ENCODE measurements at places on chromosomes 4 and X. TPM values are rescaled to one million over a fixed set of nuclear protein-coding genes. Genes with fewer than 3 reads are reported as not detected.

MCTS1 gene
- 81.7 TPM for total RNA-seq

GRK4 gene
- total RNA-seq, result 2.9 TPM

PNMA6E gene
- not detected for total RNA-seq

GAGE13 gene
- total RNA-seq, result 12.3 TPM

FGF2 gene
- 4.2 TPM for total RNA-seq

NOX1 gene
- total RNA-seq, result not detected

CXorf65 gene
- total RNA-seq, result not detected

TMEM271 gene
- not detected for total RNA-seq

LUZP4 gene
- total RNA-seq, result not detected

SHROOM3 gene
- 8.2 TPM for total RNA-seq

N4BP2 gene
- total RNA-seq, result 4.0 TPM

MAGEA12 gene
- 60.6 TPM for total RNA-seq

NONO gene
- 413 TPM for total RNA-seq

LYAR gene
- total RNA-seq, result 80.0 TPM

PDCL2 gene
- not detected for total RNA-seq

GPRIN3 gene
- 0.03 TPM for total RNA-seq

CCDC158 gene
- total RNA-seq, result not detected

TMEM144 gene
- 2.4 TPM for total RNA-seq

BGN gene
- total RNA-seq, result 5.7 TPM

HTN3 gene
- not detected for total RNA-seq

AADAT gene
- total RNA-seq, result 3.2 TPM

RS1 gene
- total RNA-seq, result not detected

XAGE2 gene
- not detected for total RNA-seq

PIM2 gene
- total RNA-seq, result 6.6 TPM

AGTR2 gene
- not detected for total RNA-seq

ADH6 gene
- total RNA-seq, result not detected

BEND2 gene
- total RNA-seq, result not detected

SPANXN3 gene
- not detected for total RNA-seq

PASD1 gene
- 0.17 TPM for total RNA-seq

USP17L13 gene
- not detected for total RNA-seq

MAGEA2B gene
- total RNA-seq, result 45.1 TPM

STARD8 gene
- total RNA-seq, result 3.4 TPM

ADH1B gene
- not detected for total RNA-seq

ATOH1 gene
- not detected for total RNA-seq

ZNF827 gene
- total RNA-seq, result 6.2 TPM

ANAPC4 gene
- 23.3 TPM for total RNA-seq

CSAG3 gene
- total RNA-seq, result 2.2 TPM

PPEF2 gene
- not detected for total RNA-seq

JAKMIP1 gene
- 0.40 TPM for total RNA-seq

ADH1A gene
- total RNA-seq, result not detected

CDS1 gene
- 1.6 TPM for total RNA-seq

ASB12 gene
- total RNA-seq, result not detected

KLF8 gene
- 0.51 TPM for total RNA-seq

IL15 gene
- 1.5 TPM for total RNA-seq

MAGEE2 gene
- total RNA-seq, result not detected

GAGE1 gene
- 91.5 TPM for total RNA-seq

NDNF gene
- total RNA-seq, result 0.68 TPM

TMSB15A gene
- 31.4 TPM for total RNA-seq

FGF5 gene
- total RNA-seq, result 0.23 TPM

CSTF2 gene
- total RNA-seq, result 60.3 TPM

ANKRD50 gene
- 2.8 TPM for total RNA-seq

FHIP1A gene
- 2.1 TPM for total RNA-seq

SLIT2 gene
- 0.39 TPM for total RNA-seq

FATE1 gene
- not detected for total RNA-seq

GPR34 gene
- total RNA-seq, result not detected

PNCK gene
- not detected for total RNA-seq
